Activated CD4-positive, alpha-beta T cell treated with anti-CD3 and anti-CD28 coated beads for 36 hours (primary cell): ENCODE measurements at places on chromosomes 2 and 18. TPM values are rescaled to one million over a fixed set of nuclear protein-coding genes. Genes with fewer than 3 reads are reported as not detected.

GALNT14 gene
- total RNA-seq, result 0.48 TPM

SOS1 gene
- 30.1 TPM for total RNA-seq

COA5 gene
- total RNA-seq, result 33.2 TPM

MYO7B gene
- 1.5 TPM for total RNA-seq

RNF25 gene
- total RNA-seq, result 29.2 TPM

ERBB4 gene
- total RNA-seq, result not detected

TSPYL6 gene
- total RNA-seq, result not detected

CRACDL gene
- not detected for total RNA-seq

RESP18 gene
- total RNA-seq, result not detected

EFEMP1 gene
- not detected for total RNA-seq

TNFAIP6 gene
- not detected for total RNA-seq

NETO1 gene
- not detected for total RNA-seq

POTEJ gene
- total RNA-seq, result not detected

- no peak for DNase-seq
Observed at GRCh38 chr2:66437691-66438497, 3.0 kb downstream of the MEIS1 start.

DNA sequence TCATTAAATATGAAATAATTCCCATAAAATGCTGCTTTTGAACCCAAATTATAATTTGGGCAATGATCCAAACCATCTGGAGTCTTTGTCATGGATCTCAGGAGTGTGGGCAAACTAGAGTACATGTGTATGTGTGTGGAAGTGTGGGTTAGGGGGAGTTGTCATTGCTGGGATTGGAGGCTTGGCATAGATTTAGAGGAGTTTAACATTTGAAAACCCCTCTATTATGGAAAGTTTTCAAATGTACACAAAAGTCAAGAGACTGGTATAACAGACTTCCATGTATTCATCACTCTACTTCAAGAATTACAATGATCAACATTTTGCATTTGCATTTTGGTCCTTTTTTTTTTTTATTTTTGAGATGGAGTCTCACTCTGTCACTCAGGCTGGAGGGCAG is 159.1 kb downstream of the MEIS1 start:
- no peak for DNase-seq

GRCh38 chr2:111703759-111704158 is 180.2 kb downstream of the ANAPC1 start:
- DNase-seq, result no peak

DNA sequence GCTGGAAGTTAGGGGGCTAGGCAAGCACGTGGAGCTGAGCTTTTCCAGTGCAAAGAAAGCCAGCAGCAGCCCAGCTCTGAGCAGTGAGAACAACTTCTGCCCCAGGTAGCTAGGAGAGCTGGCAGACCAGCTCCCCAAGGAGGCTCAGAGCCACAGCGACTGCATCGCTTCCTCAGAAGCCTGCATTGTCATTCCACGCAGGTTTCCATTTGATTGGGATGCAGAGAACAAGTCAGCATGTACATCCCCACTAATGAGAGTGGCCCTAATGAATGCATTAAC is 45.1 kb downstream of the C1QL2 start:
- DNase-seq, result no peak

DNA sequence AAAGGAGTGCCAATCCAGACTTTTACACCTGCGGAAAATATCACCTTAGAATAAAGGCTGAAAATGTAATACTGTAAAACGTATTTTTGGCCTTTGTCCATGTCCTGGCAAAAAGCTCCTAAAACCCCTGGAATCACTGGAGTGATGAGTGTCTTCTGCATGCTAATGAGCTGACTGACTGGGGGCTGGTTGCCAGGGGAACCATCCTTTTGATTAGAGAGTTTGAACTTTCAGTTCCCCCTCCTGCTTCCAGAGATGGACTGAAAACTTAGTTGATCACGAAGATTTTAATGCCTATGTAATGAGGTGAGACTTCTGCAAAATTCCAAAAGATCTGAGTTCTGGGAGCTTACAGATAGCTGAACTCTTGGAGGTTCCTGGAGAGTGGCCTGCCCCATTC is 20.5 kb downstream of the PUM2 start:
- DNase-seq, result no peak

- DNase-seq, result no peak
Observed at GRCh38 chr2:198546122-198546521, 741.7 kb downstream of the PLCL1 start.

DNA sequence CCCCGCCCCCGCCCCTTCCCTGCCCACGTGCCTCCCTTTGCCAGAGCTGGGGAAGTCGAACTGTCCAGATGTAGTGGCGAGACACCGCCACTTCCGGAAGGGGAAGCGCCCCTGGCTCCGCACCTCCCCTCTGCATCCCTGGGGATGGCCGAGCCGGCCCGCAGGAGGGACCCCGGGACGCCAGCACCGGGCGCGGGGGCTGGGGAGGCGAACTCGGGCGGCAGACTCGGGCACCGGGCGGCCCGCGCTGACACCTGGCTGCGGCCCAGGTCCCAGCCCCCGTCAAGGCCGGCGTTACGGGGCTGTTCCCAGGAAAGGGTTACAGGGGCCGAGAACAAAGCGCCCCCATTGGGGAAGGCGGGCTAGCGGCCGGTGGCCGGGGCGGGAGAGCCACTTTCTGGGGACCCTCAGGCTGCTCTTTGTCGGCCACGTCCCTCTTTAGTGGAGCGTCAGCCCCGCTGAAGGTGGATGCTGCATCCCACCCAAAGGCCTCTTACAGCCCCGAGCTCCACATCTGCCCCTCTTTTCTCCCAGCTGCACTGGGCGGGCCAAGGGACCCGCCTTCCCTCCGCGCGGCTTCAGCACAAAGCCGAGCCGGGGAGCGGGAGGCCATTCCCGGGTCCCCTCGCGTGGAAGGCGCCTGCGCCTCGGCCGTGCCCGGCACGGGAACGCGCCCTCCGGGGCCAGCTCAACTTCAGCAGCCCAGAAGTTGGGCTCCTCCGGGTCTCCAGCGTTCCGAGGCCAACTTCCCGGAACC is 1.3 kb downstream of the SDC1 start:
- DNase-seq, result peak; percentile 24

GRCh38 chr2:96249654-96250053 is 16.1 kb downstream of the TMEM127 start:
- no peak for DNase-seq

- DNase-seq, result no peak
Observed at GRCh38 chr18:44799907-44800421, 119.3 kb downstream of the SETBP1 start.

DNA sequence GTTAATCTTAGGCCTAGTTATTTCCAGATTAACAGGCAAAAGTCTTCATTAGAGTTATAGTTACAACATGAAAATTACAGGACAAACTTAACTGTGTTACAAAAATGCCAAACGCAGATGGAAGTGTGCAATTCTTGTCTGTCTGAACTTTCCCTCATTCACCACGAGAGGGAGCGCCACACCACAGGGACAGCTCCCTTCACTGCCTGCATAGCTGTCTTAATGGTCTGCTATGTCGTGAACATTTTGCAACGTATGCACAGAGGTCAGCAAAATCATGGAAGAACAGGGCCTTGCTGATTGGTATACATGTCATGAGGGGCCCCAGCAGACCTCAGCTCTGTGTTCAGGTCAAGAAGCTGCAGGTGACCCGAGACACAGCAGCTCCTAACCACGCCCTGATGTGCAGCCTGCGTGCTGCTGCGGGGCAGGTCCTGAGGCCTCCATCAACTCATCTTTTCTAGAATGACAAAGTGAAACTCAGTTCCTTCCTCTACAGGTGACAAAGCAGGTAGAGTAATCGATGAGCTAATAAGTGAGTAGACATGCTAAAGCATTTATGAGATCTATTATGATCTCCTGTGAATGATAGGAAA is 78.8 kb upstream of the ATP8B1 start:
- peak; percentile 74 for DNase-seq

DNA sequence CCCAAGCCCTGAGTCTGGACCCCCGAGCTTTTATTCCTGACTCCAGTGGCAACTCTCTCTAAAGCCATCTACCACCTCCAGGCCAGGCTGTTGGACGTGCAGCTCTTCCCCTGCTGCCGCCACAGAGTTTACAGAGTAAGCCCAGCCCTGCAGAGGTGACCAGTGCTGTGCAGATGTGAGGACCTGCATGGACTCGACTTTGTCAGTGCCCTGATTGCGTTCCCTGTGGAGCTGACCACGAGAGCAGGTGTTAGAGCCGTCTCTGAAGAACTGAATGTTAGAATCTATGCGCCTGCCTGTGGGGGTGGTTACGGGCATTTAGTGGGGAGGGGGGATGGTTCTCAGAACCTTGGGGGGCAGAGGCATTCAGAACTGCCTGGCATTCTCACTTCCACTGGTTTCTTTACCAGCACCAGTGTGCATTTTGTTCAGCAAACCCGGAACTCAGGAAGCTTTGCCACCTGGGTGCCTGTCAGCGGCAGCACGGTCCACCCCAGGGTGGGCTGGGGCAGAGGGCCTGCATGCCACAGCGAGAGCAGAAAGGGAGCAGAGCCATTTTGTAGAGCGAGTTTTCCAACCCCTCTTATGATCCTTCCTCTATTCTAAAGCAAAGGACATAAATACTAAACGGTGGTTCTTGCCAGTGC is 137.9 kb downstream of the KLHL29 start:
- DNase-seq, result no peak

DNA sequence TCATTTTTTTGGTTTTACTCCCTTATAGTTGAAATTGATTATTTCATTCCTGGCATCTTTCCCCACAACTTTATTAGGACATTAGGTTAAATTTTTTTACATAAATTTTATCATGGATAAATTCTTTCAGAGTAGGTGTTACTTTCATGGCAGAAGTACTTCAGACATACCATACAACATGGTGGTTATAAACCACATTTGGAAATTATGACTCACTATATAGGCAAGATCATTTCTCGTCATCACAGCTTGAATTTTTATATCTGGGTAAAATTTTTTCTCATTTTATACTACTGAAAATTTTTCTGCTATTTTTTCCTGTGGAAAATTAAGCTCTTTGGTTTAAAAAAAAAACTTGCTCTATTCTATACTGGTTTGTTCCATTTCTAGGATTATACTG is 111.9 kb upstream of the COL5A2 start:
- no peak for DNase-seq

GRCh38 chr2:207219676-207220501 is 54.1 kb upstream of the KLF7 start:
- no peak for DNase-seq

DNA sequence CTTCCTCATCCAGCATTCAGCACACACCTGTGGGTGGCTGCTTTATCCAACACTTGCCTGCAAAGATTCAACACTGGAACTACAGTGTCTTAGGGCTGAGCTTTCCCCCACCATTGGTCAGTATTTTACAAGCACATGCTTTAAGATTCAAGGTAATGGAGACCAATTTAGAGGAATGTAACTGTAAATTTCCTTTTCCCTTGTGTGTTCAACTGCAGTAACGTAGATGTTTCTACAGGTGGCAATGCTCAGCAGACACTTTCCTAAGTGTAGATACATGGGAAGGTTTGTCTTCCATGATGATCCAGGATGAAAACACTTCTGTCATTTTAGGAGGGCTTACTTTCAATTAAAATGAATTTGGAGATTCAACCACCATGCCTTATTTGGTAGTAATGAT is 143.6 kb upstream of the PXDN start:
- DNase-seq, result no peak

DNA sequence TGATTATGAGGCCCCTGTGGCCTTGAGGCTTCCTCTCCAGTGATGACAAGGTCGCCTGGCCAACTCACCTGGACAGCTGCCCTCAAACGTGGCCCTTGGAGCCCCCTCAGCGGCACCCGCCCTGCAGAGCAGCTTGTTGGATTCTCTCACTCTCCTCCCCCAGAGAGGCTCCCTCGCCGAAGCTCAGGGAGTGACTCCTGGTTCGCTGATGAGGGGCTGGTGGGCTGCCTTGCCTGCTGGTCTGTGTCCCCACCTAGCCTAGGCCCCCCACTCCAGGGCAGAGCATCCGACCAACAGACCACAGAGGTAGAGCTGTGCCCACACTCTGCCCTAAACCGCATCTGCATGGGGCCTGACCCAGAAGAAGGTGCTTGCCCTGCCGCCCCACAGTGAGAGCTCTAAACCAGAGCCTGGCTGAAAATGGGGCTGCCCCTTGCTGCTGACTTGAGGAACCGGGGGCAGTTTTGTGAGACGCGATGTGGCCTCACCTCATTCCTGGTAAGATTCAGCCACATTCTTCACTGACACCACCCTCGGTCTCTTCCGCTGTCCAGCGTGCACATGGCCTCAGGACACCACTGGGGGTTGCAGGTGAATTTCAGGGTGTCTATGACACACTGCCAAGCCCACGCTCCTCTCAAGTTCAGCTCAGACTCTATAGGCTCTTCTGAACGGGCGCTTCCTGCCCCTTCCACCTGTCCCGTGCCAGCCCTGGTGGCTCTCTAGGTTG is 131.6 kb downstream of the CABLES1 start:
- DNase-seq, result no peak

GRCh38 chr2:215695861-215696260 is 260.0 kb upstream of the FN1 start:
- no peak for DNase-seq

GRCh38 chr2:218009231-218009630 is 6.4 kb upstream of the TNS1 start:
- DNase-seq, result no peak

- DNase-seq, result peak; percentile 48
Observed at GRCh38 chr18:25896178-25896780, 194.1 kb downstream of the SS18 start.

DNA sequence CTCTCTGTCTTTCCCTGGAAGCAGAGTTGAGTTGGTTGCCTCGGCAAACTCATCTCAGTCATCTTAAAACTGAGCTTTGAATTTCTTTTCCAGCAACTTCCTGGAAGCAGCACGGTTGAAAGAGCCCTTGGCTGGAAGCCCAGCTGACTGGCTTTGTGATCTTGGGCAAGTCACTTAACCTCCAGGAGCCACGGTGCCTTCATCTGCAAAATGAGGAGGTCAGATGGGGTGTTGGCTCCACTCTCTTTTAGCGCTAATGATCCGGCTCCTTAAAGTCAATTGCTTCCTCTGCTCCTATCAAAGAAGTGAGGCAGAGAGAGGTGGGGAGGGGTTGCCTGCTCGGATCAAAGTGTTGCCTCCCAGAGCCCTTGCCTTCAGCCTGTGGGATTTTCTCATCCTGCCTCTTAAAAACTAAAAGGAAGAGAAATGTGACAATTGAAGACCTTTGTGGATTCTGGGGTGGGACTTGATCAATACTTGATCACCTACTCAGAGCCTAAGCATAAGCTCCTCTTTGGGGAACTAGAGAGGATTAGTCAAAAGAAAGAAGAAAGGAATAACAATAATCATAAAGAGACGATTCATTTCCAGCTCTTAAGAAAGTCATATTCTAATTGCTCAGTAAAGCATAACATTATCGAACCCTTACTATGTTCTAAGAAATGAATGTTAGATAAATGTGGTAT is 86.6 kb downstream of the MYCN start:
- DNase-seq, result no peak

- no peak for DNase-seq
Observed at GRCh38 chr18:58608216-58608615, 20.7 kb downstream of the ALPK2 start.

GRCh38 chr2:218860950-218861381 is 1.4 kb downstream of the WNT6 start:
- DNase-seq, result no peak

- no peak for DNase-seq
Observed at GRCh38 chr18:63971320-63972001, 1.6 kb downstream of the SERPINB8 start.

GRCh38 chr2:75569546-75569945 is 8.8 kb upstream of the EVA1A start:
- no peak for DNase-seq
